ENCODE measurements at places on chromosomes 6 and 20.

- no peak for DNase-seq
Measured at GRCh38 chr6:44238687-44239350, 8.1 kb upstream of the HSP90AB1 start.

DNA sequence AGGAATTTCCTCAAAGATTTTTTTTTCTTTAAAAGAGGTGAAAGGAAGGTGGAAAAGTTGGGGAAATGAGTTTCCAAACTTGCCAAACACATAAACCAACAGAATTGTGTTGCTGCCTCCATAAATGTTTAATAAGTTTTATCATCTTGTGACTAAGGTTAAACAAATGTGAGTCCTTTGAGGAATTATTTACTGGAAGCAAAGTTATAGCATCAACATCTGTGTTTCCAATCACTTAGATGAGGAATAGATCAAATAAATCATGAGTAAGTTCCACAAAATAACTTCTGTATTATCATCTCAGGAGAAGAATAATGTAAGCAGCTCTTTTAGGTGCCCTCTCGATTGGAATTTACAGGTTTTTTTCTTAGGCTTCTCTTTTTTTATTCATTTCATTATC is 20.5 kb downstream of the TSHZ2 start:
- DNase-seq, result no peak

DNA sequence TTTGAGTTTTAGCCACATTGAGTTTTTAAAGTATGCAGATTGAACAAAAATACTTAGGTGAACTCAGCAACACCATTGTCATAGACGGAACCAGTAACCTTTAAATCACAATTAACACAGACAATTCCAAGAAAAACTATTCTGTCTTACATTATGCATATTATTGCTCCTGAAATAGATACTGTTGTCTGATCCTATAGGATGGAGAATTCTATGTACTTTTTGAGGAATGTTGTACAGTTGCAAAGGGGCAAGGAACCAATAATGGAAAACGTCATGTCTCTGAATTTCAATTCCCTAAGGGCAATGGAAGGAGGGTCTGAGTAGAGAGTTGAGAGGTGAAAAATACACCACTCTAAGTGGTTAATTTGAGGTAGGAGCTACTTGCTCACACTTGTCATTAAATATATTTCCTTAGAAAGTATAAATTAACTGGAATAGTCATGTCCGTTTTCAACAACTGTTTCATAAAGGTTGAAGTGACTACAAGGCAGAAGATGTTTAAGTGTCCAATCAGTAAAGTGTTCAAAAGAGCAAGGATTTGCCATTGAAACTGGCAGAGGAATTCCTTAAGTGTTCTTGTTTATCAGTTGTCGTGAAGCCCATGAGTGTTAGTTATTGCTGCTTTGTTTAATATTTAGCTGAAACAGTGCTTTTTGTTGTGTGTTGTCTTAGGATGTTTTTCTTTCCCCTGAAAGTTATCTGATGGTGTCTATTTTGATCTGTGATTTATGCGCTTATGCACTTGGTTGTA is 1.3 kb downstream of the NKAIN2 start:
- DNase-seq, result no peak

- DNase-seq, result no peak
Measured at GRCh38 chr6:8657522-8657921, 222.2 kb upstream of the SLC35B3 start.

- DNase-seq, result no peak
Measured at GRCh38 chr6:40754461-40755045, 167.4 kb upstream of the LRFN2 start.
